ENCODE measurements at places on chromosomes 12 and 14.

DNA sequence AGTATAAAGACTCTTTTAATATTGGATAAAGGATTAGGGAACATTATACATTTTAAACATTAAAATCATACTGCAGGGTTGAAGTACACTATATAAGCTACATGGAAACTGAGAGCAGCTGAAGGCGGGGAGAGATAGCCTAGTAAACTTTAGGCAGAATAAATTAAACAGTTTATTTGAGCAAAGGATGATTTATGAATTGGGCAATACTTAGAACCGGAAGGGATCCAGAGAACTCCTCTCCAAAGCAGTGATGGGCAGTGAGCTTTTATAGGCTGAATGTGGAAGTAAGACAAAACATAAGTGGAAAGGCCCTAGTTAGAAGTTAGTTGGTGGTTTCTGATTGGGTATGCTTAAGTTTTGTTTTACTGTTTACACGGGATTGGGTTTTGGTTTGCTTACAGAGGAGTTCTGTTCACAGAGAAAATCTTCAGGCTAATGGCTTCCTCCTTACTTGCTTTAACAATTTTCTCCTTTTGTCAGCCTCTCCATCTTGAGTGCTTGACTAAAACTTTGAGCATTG lies 18.9 kb downstream of the LEMD3 start:
- DNase-seq = no peak

- no peak for DNase-seq
Observed at GRCh38 chr12:79019672-79020071, 155.1 kb downstream of the SYT1 start.

GRCh38 chr12:116346741-116347140 lies 69.2 kb upstream of the MED13L start:
- DNase-seq = no peak

- no peak for DNase-seq
Observed at GRCh38 chr14:64459405-64460136, 5.7 kb upstream of the AKAP5 start.

DNA sequence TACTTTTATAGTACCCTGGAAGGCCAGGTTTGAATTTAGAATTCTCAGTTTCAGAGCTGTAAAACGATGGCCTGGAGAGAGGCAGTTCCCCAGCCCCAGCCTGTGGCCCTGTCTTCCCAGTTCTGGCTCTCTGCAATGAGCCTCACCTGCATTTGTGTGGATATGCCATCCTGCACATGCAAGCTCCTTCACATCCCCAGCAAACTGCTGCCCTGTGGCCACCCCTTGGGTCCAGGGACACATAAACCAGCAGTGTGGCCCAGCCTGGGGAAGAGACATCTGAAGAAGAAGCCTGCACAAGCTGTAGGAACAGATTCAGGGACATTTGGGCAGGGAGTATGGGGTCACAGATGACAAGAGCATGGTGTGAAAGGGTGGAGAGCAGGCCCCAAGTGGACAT lies 174.3 kb upstream of the CRY1 start:
- no peak for DNase-seq

- DNase-seq = no peak
Observed at GRCh38 chr12:51382173-51382572, 9.0 kb downstream of the GALNT6 start.

GRCh38 chr14:39558525-39558924 lies 126.3 kb upstream of the FBXO33 start:
- no peak for DNase-seq

GRCh38 chr14:27995691-27996090 lies 770.9 kb upstream of the FOXG1 start:
- no peak for DNase-seq

GRCh38 chr12:32201976-32202375 lies 95.3 kb downstream of the BICD1 start:
- no peak for DNase-seq

- no peak for DNase-seq
Observed at GRCh38 chr14:75589931-75590330, 11.5 kb downstream of the FLVCR2 start.

DNA sequence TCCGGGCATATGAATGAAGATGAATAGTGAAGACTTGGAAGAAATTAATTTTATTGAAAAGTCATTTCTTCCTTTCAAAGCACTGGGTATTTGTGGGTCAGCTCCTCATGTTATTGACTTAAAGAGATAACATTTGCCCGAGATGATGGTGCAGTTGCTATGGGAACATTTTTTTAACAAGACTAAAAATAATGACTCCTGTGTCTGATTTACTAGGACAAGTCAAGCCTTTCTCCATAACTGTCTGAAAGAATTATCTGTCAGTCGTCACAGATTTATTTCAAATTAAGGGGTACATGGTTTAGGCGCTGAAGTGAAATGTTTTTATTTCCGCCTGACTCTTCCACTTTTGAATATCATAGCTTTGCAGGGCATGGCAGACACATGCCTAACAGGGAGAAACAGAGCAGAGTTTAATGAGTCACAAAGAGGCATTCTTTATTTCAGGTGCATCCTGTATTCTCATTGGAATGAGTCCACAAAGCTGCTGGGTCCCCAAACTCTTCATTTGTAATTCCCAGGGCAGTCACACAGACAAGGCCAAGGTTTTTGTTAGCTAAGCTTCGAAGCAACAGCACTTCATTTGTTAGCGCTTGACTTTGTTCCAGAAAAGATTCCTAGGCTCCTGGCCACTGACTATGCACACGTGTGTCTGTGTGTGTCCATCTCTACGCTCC lies 4.3 kb upstream of the GPHB5 start:
- no peak for DNase-seq

- no peak for DNase-seq
Observed at GRCh38 chr14:22184157-22184829, 404.7 kb downstream of the DAD1 start.

DNA sequence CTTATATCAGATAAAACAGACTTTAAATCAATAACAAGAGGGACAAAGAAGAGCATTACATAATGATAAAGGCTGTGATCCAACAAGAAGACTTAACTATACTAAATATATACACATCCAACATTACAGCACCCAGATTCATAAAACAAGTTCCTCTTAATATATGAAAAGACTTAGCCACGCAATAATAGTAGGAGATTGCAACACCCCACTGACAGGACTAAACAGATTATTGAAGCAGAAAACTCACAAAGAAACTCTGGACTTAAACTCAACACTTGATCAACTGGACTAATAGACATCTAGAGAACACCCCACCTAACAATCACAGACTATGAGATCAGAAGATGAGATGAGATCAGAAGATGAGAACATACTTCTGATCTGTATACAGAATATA lies 5.7 kb upstream of the CLEC14A start:
- no peak for DNase-seq

DNA sequence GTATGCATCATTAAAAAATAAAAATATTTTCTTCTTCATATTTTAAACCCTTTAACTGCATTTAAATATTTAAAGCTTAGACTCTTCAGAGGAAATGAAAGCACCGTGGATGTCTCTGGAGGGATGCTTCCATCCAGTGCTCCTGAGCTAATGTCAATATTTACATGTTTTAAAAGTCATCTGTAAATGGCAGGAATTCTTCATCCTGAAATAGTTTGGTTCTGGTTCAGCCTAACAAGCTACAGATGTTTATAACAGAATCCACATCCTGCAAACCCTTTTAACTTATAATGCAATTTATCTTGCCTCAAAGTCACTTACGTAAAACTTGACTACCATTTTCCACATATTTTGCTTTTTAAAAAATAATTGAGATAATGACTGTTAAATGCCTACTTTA lies 1207.3 kb downstream of the SLC16A7 start:
- DNase-seq = no peak

- no peak for DNase-seq
Observed at GRCh38 chr12:63090716-63091115, 60.3 kb downstream of the AVPR1A start.

DNA sequence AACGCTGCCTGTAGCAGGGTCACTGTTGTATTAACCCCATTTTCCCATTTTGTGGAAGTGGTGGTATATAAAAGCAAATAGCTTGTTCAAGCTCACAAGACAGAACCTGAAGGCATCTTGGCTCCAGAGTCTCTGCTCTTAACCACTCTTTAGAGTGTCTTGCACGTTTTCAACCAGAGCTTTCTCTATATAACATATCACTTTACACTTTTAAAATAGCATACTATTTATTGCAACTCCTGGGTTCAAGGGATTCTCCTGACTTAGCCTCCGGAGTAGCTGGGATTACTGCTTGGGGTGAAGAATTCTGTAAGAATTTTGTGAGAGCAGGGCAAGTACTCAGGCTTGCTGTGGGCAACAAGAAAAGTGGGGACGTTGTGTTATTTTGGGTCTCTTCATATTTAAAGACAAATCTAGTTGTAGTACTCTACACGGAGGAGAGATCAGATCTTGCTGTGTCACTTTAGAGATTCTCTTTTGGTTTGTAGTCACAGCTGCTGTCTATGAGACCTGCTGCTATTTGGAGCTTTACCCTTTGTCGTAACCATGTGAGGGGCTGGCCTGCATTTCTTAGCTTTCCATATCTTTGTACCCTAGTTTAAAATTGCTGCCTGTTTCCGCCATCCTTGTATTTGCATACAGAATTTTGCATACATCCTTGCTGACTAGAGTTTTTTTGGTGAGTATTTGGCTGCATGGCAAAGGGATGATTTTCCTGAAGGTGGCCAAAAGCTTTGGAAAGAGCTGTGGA lies 40.7 kb downstream of the WDR20 start:
- DNase-seq = no peak

DNA sequence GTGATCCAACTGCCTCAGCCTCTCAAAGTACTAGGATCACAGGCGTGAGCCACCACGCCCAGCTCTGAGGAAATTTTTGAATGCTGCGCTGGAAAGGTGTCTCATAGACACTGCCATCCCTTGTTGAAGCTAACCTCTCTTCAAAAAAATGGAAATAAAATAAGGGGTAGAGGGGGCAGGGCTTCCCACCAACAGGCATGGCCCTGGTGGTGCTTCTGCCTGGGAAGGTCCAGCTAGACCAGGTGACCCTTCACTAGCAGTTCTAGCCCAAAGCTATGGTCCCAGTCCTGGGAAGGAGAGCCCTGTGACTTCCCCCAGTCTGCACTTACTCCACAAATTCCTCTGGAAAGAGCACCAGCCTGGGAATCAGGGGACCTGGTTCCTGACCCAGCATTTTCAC lies 45.7 kb upstream of the TSPAN11 start:
- DNase-seq = no peak

- DNase-seq = no peak
Observed at GRCh38 chr14:26598081-26598671, 343 bp upstream of the NOVA1 start.

DNA sequence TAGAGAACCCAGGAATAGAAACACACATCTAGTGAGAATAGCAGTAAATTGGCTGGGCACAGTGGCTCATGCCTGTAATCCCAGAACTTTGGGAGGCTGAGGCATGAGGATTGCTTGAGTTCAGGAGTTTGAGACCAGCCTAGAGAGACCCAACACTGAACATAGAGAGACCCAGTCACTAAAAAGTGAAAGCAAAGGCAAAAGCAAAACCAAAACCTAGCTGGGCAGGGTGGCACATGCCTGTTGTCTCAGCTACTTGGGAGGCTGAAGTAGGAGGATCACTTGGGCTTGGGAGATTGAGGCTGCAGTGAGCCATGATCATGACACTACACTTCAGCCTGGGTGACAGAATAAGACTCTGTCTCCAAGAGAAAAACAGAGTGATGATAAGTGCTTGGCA lies 37.5 kb upstream of the MIS18BP1 start:
- DNase-seq = no peak

GRCh38 chr12:122413516-122414404 lies 8.7 kb downstream of the CLIP1 start:
- no peak for DNase-seq

GRCh38 chr14:79584679-79585078 lies 626.6 kb downstream of the DIO2 start:
- DNase-seq = no peak

- DNase-seq = peak; percentile 81
Observed at GRCh38 chr14:64880221-64881121, 764 bp upstream of the SPTB start.

DNA sequence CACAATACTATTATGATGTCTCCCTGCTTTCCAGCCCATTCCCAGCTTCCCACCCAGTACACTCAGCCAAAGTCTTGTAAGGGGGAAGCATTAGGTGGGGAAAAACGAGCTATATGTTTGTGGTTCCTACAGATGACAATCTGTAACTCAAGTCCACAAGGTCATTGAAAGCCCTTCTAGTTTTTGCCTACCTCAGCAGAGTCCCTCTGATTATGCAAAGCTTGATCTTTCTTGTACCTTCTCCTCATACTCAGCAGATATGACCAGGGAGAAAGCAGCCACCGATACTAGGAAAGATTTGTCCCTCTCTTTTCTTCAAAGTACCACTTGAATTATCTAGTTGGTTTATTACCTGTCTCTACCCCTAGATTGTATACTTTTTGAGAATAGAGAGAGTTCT lies 10.6 kb downstream of the CMAS start:
- no peak for DNase-seq

- no peak for DNase-seq
Observed at GRCh38 chr14:61930101-61930857, 168.1 kb downstream of the SNAPC1 start.

DNA sequence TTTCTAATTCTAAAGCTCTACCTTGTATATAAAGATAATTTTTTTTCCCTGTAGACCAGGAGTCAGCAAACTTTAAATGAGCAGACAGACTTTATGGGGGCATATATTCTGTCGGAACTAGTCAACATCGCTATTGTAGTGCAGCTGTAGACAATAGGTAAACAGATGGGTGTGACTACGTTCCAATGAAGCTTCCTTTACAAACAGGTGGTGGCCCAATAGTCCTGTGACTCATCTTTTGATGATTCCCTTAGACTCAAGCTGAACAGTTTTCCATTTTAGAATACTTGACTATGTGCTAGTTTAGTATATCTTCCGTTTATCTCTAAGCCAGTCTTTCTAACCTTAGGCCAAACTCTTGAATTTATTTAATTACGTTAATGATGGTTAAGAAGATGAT lies 16.3 kb downstream of the MUCL1 start:
- no peak for DNase-seq

GRCh38 chr12:111010061-111010460 lies 89.7 kb upstream of the MYL2 start:
- no peak for DNase-seq

- no peak for DNase-seq
Observed at GRCh38 chr12:47698631-47699030, 7.2 kb downstream of the RPAP3 start.

DNA sequence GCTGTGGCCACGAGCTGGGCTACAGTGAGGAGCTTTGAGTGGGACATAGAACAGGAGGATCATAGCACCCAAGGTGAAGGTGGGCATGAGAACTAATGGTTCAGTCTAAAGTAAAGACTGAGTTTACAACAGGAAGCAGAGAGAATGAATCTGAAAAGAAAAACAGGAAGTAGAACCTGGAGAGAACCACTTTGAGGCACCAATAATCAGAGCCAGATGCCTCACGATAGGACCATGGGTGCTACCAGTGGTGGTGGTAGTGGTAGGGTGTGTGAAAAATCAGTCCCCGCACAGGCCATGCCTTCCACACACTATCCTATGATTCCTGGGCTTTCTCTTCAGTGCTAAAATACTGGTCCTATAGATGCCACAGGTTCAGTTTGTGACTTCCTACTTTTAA lies 293.6 kb downstream of the AKAP6 start:
- DNase-seq = no peak
